ENCODE measurements at places on chromosomes 1 and 21.

- DNase-seq: no peak
Measured at GRCh38 chr1:219927298-219927955, 930 bp downstream of the SLC30A10 start.

- DNase-seq: no peak
Measured at GRCh38 chr1:81155131-81155530, 645.6 kb upstream of the ADGRL2 start.

DNA sequence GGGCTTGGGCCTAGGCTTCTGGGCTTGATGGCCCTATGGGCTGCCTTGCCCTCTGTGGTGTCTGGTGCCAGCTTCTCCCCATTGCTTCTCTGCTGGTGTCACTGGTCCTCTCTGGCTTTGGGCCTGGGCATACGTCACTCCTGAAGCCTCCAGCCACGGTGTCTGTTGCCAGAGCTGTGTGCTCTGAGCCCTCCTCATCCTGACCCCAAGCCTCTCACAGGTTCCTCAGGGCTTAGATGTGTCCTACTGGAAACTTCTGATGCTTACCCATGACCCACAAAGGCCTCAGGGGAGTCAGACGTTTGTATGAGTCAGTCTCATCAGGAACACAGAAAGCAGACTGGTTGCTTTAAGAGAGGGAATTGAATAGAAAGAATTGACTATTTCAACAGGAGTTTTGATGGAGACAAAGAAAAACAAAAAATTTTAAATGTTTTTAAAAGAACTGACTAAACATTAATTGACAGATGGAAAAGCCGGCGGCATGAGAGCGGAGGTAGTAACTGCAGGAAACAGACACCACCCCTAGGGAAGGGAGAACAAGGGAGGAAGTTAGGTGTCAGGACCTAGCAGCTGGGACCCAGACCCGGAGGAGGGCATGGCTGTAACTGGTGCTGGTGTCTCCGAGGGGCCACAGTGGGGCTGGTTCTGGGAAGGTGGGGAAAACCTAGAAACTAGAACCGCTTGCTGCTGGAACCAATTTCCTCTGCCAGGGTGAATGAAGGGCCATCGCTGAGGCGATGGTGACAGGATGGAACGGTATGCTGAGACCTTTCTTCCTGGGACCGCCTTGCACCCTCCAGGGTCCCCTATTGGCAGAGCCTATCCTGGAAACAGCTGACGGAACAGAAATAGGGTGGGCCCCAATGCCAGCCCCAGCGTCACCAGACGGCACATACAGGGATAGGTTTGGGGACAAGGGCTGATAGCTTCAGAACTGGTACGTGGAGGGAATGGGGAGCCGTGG is 40.0 kb upstream of the CITED4 start:
- DNase-seq: no peak

DNA sequence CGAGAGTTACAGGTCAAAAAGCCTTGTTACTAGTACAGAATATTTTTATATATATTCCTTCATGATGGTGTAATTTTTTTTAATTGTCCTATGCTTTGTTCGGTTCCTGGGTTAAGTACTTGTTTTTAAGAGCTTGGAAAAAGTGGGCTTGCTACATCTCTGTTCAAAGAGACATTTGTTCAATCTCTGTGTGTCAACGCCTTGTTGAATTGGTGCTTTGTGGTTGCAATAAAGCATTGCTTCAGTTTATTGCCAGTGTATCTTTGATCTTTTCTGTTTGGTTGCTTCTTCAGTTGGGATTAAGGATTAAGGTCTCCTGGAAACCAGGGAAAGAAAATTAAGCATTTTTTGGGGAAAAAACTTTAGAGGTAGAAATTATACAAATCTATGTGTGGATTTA is 47.7 kb upstream of the DNASE2B start:
- no peak for DNase-seq

- no peak for DNase-seq
Measured at GRCh38 chr1:190491404-190491803, 13.7 kb upstream of the BRINP3 start.

DNA sequence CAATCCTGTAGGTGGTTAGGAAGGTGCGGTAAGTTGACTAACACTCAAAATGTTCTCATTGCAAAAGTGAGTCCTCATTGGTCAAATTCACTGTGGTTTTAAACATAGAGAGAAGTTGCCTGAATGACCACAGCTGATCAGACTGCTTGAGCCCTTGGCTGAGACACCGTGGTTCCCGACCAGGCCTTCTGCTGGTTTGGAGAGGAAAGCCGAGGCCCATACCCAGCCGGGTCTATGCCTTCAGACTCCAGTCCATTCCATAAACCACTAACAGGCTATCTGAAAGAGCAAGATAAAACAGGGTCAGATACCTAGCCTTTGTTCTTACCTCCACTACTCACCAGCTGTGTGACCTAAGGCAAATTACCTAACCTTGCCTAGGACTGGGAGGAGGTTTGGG is 133.9 kb downstream of the LMX1A start:
- DNase-seq: no peak

DNA sequence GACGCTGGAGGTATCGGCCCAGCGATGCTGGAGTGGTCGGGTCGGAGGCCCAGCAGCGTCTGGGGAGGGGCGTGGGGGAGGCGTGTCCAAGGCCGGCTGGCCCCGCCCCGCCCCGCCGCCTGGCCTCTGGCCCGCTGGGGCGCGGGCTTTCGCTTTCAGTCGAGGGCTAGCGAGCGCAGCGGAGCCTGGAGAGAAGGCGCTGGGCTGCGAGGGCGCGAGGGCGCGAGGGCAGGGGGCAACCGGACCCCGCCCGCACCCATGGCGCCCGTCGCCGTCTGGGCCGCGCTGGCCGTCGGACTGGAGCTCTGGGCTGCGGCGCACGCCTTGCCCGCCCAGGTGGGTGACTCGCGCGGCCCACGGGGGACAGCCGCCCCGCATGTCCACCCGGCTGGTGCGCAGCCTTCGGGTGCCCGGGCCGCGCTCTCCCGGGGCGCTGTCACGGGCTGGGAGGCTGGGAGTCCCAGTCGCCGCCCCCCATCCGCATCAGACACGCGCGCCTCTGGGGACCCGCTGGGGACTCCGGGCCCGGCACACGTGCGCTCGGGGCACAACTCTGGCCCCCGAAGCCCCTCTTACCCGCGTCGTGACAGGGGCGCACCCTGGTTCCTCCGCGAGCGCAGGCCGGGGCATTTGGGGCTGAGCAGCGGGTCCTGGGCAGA is at the start of gene TNFRSF1B:
TNFRSF1B (plus strand) TSS at position 158 of the 659 bp plus-strand sequence; CDS start at position 259, 101 bp downstream.
- peak; percentile 85 for DNase-seq

DNA sequence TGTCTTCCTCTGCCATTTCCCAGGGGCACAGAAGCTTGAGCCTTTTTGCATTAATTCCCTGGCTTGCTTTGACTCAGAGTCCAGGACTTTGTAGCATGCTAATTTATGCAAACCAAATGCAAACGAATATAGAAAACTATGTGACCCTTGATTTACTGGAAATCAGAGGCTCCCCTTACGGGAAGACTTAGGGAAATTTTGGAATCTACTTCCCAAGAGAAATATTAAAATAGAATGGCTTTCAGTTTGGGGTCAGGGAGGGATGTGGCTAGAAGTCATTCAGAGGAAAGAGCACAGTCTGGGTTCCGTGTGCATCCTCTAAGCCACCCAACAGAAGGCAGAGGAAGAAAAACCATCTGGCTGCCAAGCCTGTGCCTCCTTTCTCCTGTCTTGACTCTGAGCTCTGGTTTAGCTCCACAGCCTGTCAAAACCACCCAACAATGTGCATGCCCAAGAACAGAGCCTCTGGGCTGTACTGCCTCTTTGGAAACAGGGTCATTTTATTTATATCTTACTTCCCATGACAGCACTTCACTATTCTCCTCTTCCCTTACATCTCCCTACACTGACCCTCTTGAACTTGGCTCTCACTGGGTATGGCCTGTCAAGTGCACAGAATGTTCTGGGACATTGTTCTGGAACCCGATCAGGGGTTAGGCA is 30.1 kb downstream of the ATF3 start:
- DNase-seq: no peak

DNA sequence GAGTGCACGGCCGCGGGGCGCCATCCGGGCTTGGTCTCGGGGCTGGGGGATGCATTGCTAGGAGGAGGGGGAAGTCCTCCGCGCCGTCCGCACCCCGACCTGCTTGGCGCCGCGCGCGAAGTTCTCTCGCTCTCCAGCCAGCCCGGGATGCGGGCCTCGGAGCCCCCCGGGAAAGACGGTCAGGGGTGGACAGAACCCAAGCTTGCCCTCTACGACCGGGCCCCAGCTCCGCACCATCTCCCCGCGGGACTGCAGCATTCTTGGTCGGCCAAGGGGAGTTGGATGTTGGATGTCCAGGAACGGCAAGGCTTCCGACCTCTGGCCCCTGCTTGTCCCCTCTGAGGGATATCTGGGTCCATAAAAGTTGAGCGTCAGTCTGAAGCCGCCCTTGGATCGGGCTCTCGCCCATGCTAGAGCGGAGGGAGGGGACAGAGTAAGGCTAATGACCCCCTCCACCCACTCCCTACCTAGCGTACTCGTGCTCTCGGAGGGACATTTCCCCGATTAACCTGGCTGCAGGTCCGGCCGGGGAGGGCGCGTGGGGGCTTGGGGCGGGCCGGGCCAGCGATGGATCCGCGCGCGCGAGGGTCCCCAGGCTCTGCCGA is 522 bp downstream of the DISP3 start:
- no peak for DNase-seq

DNA sequence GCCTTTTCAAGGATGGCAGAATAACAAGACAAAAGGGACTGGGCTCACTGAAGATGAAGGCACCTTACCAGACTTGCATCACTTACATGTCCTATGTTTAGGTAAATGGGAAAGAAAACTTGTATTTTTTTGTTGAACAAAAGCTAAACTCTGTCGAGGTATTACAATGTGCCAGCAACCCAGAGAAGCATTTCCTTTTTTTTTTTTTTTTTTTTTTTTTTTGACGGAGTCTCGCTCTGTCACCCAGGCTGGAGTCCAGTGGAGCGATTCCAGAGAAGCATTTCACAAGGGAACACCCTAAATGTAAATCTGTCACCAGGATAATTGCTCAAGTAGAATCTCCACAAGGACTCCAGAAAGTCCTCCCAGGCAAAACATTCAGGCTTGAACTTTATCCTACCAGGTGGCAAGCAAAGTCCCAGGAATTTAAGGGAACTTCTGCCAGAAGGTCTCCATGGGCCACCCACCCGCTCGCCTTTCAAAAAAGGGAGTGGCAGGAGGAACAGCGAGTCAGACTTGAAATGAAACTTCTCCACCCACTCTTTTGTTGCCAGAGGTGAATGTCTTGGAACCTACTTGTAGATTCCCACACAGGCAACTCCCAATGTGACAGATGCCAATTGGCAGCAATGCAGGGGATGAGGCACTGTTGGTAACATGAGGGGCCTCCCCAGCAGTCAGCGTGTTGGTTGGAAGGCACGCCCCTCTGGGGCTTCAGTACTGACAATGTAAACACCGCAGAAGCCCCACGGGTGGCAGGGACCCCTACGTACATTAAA is 125.0 kb downstream of the TIAM1 start:
- DNase-seq: no peak

DNA sequence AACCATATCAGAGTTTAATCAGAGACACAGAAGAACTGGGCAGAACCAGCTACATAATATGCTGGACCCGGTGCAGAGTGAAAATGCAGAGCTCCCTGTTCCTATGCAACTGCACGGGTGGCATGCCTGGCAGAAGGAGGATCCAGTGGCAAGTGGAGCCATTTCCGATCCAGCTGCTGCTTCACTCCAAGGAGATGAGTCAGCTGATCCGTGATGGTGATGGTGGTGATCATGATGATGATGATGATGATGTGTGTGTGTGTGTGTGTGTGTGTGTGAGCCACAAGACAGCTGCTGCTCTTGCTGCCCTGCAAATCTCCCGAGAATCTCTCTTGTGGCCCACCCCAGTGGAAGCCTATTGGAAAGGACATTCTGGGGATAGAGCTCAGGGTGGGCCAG is 133.0 kb downstream of the URB2 start:
- DNase-seq: no peak

DNA sequence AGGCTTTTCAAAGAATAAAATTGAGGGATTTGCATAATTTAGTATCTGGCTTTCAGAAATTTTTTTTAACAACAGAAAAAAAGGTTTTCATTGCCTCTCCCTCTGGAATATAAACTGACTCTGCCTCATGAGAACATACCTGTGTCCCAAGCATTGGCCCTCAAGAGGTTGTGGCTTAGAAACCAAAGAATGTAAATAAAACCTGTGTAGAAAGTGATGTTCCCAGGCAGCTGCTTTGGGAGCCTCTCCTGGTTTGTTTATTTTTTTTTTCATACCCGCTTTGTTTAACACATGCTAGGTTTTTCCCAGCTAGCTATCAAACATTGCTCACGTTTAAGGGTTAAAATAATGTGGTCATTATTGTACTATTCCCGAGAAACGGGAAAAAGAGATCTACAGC is 40.5 kb upstream of the IFNAR2 start:
- no peak for DNase-seq

DNA sequence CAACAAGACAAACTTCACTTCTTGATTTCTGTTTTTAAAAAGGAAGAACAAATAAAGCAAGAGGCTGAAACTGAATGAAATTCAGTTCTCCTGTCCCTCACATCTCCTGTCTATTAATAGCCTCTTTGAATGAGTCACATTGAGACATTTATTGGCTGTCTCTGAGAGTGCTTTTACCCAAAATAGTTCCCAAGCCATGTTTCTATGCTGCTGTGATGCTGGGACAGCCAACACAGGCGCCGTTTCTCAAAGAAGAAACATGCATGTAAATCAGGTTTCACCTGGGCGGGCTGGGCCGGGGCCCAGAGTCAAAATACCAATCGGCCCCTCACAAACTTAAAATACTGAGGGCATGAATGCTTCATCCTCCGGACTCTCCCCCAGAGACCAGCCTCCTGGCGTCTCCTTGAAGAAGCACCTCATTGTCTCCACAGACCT is 105.2 kb downstream of the EDEM3 start:
- no peak for DNase-seq

DNA sequence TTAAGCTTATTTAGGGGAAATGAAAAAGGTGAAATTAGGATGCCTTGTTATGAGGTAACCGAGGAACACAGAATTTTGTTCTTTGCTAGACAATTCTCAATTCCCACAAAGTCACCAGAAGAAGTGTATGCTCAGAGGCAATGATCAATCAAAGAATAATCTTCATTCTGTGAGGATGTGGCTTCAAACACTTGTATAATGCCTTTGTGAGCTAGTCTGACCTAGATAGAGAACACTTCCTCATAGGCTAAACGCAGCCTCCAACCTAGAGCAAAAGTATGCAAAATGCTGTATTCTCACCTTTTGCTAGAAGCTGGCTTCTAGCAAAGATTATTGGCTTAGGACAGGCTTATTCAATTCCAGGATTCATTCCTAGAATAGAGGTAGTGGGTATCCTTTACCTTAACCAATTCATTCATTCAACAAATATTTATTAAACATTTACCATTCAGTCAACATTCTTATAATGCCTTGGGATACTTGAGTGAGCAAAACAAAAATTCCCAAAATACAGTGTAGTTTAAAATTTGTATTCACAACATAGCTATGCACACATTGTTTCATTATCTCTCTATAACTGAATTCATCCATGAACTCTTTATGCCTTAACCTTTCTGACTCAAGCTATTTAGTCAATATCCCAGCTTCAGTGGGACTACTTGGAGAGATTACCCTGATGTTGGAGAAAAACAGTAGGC is 530.2 kb downstream of the PTPRC start:
- no peak for DNase-seq

DNA sequence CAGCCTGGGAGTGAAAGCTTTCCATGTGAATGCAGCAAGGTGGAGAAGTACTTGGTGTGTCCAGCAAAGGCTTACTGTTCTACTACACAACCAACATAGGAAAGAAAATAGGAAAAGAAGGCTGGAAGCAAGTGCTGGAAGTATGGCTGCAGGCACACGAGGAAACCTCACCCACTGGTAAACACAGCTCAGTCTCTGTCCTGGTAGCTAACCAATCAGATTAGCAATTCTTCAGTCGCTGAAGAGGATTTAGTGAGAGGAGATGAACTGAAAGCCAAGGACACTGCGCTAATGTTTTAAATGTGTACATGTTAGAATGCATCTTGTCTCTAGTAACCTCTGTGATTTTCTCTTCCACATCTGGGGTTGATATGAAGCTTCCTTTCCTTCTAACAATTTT is 36.2 kb upstream of the CACHD1 start:
- no peak for DNase-seq
